ENCODE measurements at places on chromosomes 7 and 10.

DNA sequence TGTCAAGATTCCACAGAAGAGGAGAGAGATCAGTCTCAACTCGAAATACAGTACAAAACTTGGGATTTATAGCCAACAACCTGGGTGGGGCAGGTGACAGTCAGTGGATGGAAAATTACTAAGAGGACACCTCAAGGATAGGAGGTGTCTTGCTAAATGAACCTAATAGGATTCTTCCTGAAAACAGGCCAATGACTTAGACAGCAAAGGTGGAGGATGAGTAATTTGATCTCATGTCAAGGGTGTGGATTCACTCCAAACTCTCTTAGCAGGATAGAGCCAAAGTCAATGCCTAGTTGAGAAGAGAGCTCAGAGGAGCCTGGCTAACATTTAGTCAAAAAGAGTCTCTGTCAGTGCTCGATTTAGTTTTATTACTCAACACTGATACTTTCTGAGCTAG lies 106.7 kb upstream of the INSYN2A start:
- no peak for DNase-seq

- no peak for DNase-seq
These were observed 9.7 kb downstream of the AHR start for GRCh38 chr7:17307969-17308648.

- no peak for DNase-seq
These were observed 63.3 kb downstream of the MRC1 start for GRCh38 chr10:17872191-17873091.

DNA sequence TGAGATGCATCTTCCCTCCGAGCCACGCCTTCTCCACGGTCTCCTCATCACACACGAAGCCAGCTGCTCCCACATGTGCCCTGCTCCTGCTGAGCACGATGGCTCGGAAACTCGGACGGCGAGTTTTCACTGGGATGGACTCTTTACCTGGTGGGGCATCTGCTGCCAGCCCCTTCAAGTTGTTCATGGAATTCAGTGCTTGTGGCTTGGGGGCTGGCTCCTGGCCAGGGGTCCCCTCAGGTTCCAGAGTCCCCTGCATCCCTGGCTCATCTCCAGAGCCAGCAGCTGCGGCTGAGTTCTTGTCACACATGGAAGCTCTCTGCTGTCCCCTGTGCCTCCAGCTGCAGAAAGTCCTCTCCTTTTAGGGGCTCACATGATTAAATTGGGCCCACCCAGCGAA lies 654.0 kb downstream of the SDK1 start:
- DNase-seq: no peak

DNA sequence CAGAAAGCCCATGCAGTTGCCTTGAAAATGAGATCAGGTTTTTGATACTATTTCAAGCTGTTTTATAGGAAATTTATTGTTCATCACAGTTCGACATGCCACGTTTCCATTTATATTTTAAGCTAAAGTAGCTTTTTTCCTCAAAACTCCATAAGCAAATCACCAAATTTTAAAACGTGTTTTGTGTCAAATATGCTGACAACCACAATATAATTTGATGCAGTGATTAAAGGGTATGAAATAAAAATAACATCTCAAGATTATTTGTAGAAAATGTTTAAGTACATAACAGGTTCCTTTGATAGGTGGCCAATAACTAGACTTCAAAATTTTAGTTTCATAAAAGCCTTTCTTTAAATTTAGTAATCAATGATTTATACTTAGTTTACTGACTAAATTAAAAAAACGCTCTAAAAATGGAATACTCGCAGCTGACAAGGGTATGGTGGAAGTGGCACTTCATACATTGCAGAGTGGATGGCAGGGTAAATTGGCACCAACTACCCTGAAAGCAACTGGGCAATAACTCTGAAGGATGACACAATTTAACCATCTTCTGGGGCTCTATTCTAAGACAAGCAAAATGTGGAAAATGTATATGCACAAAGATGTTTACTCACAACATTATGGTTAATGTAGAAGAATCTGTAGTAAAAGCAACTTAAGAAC lies 481.6 kb downstream of the TNS3 start:
- no peak for DNase-seq

DNA sequence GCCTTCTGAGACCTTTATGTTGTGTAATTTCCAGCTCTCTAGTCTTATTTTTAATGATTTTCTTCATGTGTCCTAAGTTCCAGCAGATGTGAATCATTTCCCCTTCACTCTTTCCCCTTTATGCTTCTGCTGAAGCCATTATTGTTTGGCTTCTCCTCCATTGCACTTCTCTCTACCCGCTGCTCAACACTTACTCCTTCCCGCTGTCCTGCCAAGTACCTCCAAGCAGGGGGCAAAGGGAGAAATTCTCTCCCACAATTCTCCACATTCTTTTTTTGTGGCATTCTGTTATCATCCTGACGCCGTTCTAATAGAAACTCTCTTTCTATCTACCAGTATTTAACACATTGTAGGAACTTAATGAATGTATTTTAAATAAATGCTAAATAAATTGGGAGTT lies 388.9 kb upstream of the TPK1 start:
- DNase-seq: no peak

DNA sequence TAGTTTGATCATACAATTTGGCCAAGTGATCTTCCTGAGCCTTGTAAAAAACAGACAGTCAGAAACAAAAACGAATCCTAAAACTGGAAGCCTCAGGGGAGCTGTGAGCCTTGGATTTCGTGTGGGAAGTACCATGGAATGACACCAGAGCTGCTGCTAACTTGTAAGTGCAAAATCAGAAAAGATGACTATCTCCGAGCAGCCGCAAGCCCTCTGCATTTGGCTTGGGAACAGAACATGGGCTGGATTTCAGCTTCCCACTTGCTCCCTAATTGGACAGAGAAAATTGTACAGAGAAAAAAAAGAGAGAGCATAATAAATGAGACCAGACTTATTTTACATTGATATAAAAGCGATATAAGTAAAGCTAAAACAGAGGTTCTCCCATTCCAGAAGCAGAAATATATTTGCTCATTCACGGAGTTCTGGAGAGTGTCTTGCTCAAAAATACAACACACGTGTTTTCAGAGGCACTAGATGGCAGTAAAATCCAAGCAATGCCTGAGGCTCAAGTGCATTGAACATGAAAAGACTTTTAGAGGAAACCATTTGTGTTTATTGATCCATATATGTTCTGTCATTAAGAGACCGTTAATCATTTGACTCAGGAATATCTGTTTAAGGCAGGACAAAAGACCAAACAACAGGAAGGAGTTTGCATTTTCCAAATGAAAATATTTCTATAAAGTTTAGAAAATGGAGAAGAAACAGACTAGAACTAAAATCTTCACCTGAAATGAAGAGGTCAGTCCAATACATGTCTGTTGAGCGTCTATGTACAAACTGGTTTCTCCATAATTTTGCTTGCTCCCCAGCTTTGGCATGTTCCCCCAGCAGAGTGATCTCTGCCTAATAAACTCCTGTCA lies 78.3 kb upstream of the SLC26A5 start:
- DNase-seq: no peak

GRCh38 chr10:120979435-120980278 lies 128.5 kb downstream of the WDR11 start:
- no peak for DNase-seq

DNA sequence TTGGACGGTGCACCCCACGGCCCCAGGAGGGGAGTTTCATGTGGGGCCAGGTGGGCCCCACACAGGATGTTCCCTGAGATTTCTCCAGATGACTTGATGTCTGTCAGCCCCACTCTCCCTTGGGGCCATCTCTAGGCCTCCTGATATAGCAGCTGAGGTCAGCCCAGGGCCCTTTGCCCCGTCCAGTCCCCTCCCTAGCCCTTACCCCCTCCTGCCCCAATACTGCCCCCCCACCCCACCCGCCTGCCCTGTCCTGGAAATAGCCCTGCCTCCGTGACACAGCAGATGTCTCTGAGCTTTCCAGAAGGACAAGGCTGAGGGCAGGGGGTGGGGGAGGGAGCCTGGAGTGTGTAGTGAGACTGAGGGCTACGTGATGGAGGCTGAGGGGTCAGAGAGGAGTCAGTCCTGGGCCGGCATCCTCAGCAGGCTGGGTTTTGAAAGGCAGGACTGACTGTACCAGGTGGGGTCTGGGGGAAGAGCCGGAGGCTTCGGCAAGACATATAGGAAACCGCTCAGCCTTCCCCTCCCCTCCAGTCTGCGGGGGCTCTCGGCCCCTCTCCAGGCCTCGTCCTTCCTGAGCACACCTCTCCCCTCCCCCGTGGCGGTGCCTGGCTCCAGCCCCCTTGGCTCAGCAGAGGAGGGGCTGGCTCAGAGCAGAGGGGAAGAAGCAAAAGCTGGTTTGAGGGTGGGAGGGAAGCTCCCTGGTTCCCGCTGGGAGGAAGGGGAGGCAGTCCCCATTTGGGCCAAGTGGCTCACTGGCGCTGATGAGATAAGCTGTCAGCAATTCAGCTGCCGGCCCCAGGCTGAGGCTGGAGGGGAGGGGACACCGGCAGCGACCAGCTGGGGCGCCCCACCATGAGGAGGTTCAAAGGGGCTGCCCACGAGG lies 2.0 kb downstream of the FLNC start:
- no peak for DNase-seq

GRCh38 chr7:93262535-93262934 lies 30.4 kb downstream of the VPS50 start:
- no peak for DNase-seq

- no peak for DNase-seq
These were observed 171.2 kb downstream of the ZNF365 start for GRCh38 chr10:62545160-62546066.

DNA sequence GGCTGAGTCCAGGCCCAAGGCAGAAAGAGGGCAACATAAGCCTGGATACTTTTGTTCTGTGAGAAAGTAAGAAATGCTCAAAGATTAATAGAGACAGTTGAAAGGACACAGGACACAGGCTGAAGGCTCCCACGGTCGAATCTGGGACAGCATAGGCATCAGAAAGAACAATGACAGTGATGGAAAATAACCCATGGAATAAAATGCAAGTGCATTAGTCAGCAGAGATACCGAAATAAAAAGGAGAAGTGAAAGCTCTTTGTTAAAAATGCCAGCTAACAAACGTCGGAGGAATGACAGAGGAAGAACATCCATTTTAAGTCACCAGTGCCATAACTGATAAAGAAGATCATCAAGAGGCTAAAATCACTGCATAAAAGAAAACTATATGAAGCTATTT lies 19.6 kb upstream of the AGAP5 start:
- no peak for DNase-seq

DNA sequence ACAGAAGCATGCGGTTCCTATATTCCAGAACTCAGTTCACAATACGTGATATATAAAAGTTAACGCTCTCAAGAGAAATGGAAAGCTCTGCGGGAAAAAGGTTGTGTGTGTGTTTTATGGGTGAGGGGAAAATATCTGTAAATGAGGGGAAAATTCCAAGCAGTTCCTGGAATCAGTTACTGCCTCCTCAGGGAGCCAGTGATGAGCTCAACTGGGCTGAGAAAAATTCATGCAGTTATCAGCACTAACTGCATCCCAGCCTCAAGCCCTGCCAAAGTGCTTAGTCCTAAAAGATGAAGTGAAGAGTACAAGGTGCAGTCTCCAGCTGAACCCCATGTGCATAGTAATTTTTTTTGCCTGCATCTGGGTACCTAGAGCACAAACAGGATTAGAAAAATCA lies 191.9 kb downstream of the CDK14 start:
- no peak for DNase-seq

DNA sequence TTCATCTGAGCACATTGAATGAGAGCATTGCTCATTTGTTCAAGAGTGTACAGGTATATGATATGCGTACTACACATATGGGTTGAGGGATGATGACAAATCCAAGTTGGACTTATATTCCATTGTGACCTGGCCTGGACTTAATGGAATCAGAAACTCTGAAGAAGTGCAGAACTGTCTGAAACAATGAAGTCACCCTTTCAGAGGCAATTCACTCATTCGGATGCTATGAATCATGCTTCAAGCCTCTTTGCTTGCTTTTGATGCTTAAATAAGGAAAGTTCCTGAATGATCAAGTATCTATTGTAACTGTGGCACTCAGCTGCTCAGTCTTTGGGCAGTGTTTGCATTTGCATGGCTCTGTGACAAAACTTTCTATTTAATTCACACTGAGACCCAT lies 93.4 kb downstream of the ZNF365 start:
- DNase-seq: no peak

- peak; percentile 96 for DNase-seq
These were observed 102.7 kb downstream of the CUBN start for GRCh38 chr10:17026686-17027485.

- no peak for DNase-seq
These were observed 132.3 kb upstream of the POT1 start for GRCh38 chr7:125061776-125062397.

- no peak for DNase-seq
These were observed 4.3 kb upstream of the TRPV6 start for GRCh38 chr7:142889816-142890215.

DNA sequence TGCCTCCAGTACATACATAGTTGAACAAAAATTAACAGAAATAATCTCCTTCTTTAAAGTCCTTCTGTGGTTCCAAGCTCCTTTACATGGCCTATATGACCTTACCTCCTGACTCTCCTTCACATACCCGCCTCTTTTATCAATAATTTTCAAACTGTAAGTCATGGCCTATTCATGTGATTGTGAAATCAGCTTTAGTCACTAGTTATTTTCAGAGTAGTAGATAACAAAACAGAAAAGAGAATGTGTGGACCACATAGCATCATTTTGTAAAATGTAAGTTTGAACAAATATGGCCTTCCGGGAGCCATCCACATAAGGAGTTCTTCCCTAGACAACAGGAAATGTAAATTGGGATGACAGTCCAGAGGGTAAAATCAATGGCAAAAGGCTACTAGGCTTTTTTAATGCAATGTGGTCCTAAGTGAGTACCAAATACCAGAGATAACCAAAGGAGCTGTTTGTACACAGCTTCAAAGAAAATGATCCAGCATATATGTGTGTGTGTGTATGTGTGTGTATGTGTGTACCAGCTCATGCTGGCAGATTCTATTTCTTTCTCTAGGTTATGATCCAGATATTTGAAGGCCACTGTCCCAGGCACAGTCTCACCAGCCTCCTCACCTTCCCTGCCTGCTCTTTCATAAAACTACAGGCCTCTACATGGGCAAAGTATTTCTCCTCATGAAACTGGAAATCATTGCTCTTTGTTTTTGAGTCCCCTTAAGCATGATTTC lies 12.3 kb upstream of the FAM133B start:
- no peak for DNase-seq

DNA sequence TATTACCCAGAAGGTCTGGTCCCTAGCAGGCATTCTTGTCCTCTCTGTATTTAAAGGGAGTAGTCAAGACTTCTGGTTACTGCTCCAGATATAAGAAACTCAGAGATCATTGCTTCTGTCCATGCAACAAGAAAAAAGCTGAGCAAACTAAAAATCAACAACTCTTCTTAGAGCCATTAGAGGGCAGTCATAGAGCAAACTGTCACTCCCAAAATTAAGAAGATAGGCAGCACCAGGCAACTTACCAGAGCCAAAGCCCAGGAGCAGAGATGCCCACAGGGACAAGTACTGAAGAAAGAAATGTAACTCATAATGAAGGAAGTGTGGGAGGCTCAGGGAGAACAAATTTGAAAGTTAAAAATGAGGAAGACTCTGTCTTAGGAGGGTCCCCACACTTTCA lies 472.9 kb upstream of the COBL start:
- no peak for DNase-seq

DNA sequence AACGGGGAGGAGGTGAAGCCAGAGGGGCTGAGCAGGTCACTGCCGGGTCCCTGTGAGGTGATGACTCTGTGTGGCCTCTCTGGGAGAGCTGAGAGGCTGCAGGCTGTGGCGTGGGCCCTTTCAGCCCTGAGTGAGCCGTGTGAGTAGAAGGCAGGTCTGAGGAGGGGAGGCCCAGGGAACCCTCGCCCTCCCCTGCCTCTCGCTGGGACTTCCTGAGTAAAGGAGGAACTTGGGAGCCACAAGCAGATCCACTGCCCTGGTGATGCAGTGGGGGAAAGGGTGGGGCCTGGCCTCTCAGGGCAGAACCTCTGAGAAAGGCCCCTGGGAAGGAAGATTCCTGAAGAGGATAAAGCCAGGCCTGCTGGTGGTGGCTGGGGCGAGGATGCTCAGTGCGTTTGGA lies 22.8 kb downstream of the EEPD1 start:
- DNase-seq: no peak
